Naive thymus-derived CD8-positive, alpha-beta T cell (primary cell): ENCODE measurements at places on chromosomes 5 and 9. TPM values are rescaled to one million over a fixed set of nuclear protein-coding genes. Genes with fewer than 3 reads are reported as not detected.
A peak's percentile ranks its signal among the peaks of the same experiment; 100 is the strongest.

The TIMD4 gene
- 1.1 TPM for polyA plus RNA-seq

The PCDHGA8 gene
- not detected for polyA plus RNA-seq

The CCDC187 gene
- polyA plus RNA-seq: not detected

The LCN9 gene
- polyA plus RNA-seq: not detected

The GPR21 gene
- polyA plus RNA-seq: not detected

The HMMR gene
- not detected for polyA plus RNA-seq

The PAX5 gene
- polyA plus RNA-seq: not detected

The FANCG gene
- 5.9 TPM for polyA plus RNA-seq

The PCDHA9 gene
- not detected for polyA plus RNA-seq

The LYRM7 gene
- 9.8 TPM for polyA plus RNA-seq

The RAB24 gene
- 20.8 TPM for polyA plus RNA-seq

The PCAT7 gene
- not detected for polyA plus RNA-seq

GRCh38 chr5:128196791-128197190 is 113.2 kb downstream of the SLC12A2 start:
- DNase-seq: no peak

- DNase-seq: no peak
Measured at GRCh38 chr9:80649001-80649420, 1040.3 kb downstream of the TLE1 start.

- no peak for DNase-seq
Measured at GRCh38 chr5:78650531-78650930, 2.0 kb upstream of the LHFPL2 start.

- DNase-seq: no peak
Measured at GRCh38 chr5:156326718-156327259, at the start of gene SGCD. SGCD (plus strand) TSS chr5:156327164.

GRCh38 chr9:133534346-133535291 is at the start of gene ADAMTSL2:
ADAMTSL2 (plus strand) TSS chr9:133534704; CDS start chr9:133536713, 2,009 bp downstream.
- DNase-seq: peak; percentile 48

GRCh38 chr5:55570026-55570425 is 35.3 kb upstream of the PLPP1 start:
- no peak for DNase-seq

DNA sequence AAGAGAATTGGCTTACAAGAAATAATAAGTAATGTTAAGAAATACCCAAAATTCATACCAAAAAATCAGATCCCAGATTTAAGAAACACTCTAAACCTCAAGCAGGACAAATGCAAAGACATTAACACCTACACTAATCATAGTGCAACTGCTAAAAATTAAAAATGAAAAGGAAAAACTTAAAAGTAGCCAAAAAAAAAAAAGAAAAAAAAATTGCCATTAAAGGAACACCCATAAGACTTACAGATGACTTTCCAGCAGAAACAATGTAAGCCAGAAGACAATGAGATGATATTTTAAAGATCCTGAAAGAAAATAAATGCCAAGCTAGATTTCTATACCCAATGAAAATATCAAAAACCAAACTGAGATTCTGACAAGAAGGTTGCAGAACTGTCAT is 101.5 kb downstream of the DENND1A start:
- DNase-seq: no peak

DNA sequence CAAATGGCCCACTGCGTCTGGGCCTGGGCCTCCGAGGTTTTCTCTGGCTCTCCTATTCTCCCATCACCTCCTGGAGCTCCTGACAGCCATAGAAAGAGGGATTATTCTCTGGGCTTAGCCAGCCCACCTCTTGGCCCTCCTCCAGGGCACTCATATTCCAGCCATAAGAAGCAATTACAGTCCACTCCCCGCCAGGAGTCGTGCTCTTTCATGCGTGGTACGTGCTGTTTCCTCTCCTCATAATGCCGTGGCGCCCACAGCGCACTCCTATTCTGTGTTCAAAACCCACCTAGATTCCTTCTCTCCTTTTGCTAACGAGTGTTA is 240.8 kb upstream of the ZNF462 start:
- DNase-seq: no peak

DNA sequence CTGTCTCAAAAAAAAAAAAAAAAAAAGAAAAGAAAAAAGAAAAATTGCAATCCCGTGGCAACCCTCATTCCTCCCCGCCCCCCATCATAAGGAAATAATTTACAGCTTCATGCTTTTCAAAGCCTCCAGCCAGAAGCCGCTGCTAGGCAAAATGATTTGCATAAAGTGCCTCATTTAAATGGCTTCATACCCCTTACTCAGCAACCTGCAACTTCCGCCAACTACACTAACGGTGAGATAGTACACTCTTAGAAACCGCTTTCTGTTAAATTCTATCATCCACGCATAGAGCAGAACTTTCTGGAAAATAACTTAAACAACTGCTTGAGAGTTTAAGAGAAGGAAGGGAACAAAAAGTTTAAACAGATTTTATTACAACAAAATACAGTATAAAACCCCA is 17.8 kb downstream of the SERINC5 start:
- no peak for DNase-seq

GRCh38 chr9:129170229-129170628 is 7.8 kb downstream of the IER5L start:
- no peak for DNase-seq

DNA sequence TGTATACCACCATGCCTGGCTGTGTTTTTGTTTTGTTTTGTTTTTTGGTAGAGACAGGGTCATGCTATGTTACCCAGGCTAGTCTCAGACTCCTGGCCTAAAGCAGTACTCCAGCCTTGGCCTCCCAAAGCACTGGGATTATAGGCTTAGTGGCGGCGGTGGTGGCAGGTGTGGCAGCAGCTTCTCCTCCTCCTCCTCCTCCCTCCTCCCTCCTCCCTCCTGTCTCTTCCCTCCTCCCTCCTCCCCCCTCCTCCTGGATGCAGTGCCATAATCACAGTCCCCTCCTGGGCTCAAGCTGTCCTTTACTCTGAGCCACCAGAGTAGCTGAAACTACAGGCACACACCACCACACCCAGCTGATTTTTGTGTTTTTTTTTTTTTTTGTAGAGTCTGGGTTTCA is 71.2 kb downstream of the UHRF2 start:
- no peak for DNase-seq

DNA sequence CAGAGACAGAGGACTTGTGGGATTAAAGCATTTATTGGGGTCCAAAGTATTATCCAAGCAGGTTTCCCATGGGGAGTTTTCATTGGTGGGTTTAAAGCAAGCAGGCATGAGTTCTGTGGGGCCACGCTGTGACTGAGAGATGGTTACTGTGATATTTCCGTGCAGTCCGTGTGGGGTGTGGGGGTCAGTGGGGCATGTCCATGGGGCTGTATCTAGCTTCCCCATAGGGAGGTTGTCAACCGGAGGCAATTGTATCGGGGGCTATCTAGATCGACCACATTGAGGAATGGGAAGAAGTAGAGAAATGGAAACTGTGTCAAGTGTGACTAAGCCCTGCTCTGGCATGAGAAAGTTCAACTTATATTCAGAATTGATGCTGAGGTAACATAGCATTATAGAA is 7.1 kb upstream of the RPS23 start:
- no peak for DNase-seq

DNA sequence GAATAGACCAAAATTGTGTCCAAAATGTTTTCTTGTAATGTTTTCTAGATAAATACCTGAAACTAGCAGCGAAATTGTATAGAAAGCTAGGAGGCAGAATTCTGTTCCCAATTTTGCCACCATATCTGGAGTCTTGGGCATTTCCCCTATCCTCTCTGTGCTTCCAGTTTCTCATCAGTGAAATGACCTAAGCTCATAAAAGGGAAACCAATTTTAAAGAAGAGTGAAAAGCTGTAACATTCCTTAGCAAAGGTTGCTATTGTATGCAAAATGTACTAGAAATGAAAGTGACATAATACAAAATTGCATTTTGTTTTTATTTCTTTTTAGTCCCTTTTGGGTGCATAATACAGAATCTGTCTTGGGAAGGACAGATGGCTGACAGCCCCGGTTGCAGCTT is 36.8 kb upstream of the CAST start:
- DNase-seq: no peak

GRCh38 chr9:73667749-73668148 is 516.1 kb downstream of the ANXA1 start:
- no peak for DNase-seq

DNA sequence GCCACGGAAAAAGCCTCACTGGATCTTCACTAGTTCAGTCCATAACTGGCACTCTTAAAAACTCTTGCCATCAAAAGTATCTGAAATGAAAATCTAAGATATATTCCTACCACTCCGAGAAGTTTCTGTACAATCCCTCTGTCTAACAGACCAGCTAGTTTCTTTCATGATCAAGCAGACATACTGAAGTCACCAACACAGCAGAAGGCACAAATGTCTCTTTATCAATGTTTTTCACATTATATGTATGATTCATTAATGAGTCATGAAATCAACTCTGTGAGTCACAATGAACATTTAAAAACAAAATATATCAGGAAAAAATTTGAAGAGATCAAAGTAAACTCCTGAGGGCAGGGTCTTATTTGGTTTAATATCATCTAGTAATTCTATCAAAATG is 50.8 kb downstream of the F2R start:
- DNase-seq: no peak

- peak; percentile 43 for DNase-seq
Measured at GRCh38 chr5:132437604-132438266, 52.8 kb downstream of the IRF1 start.

- no peak for DNase-seq
Measured at GRCh38 chr9:93812410-93812668, 142.8 kb downstream of the BARX1 start.

DNA sequence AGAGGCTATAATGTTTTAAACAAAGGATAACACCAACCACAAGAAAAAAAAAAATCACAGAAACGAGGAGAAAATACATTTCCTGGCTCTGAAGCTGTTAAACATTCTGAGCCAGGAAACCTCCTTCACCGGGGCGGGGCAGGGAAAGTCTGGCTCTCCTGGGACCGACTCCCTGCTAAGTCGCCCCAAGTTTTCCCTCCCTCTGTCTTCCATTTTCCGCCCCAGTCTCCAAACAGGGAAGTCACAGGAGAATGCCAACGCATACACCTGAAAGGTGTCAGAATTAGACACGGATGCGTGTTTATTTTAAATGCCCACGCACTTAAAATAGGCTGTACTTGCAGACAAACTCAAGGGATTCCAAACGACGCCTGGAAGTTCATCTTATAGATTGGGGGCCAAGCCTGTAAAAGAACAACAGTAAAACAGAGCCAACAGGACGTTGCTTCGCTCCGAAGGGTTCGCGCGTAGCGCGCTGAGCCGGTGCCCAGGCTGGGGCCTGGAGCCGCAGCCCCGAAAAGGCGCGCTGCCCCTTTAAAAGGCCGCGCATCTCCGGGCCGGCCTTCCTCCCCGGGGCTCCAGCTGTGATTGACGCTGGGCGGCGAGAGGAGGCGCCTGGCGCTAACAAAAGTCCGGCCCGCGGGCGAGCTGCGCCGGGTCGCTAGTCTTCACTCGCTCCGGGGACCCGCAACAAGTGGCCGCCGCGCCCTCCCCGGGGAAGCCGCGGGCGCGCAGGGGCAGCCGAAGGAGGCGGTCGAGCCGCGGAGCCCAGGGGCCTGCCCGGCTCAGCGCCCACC is at the start of gene FBXL7:
Gene FBXL7 (plus strand): TSS at position 653 of the 797 bp plus-strand sequence.
- no peak for DNase-seq

DNA sequence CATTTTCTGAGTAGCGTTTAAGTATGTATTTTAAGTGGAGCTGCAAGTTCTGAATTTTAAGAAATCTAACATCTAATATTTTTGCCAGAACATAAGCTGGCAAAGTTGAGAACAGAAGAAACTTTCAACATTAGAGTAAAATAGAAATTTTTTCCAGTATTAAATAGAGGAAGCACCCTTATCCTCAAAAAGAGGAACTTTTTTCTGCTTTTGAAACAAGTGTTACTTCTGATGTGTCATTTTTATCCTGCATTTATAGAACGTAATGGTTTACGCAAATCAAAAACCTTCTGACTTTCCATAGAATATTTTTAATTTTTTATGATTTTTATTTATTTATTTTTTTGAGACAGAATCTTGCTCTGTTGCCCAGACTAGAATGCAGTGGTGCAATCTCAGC is 21.8 kb downstream of the ZBED3 start:
- DNase-seq: no peak

- no peak for DNase-seq
Measured at GRCh38 chr9:5971740-5972139, 43.7 kb downstream of the RANBP6 start.

- DNase-seq: no peak
Measured at GRCh38 chr5:2657151-2657550, 94.3 kb downstream of the IRX2 start.

GRCh38 chr9:6605202-6605601 is 40.3 kb downstream of the GLDC start:
- peak; percentile 10 for DNase-seq

GRCh38 chr5:113703266-113703665 is 189.8 kb downstream of the YTHDC2 start:
- DNase-seq: no peak
